Mesenchymal stem cell (in vitro differentiated cells and primary cell): ENCODE measurements at places on chromosomes 7 and 10.
A peak's percentile ranks its signal among the peaks of the same experiment; 100 is the strongest.

DNA sequence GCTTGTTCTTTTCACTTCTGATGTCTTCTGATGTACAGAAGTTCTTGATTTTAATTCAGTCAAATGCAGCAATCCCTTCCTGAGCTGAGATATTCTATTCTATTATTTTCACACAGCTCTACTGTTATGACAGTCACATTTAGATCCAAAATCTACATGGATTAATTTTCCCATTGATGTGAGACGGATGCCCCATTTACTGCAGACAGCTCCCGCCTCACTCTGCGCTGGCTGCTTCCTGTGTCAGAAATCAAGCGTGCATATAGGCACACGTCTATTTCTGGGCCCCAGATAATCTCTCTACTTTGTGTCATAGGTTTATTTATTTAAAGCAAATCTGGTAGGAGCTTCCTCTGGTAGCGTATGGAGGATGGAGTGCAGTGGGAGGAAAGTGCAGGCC is 6.7 kb downstream of the BNIP3 start:
- H3K36me3 ChIP-seq: peaks cover 30% of the 10 kb centered on the region
- no peak overlapping the region for H3K4me3 ChIP-seq
- no peak for DNase-seq
- H3K27ac ChIP-seq: no peak overlapping the region
- H3K27me3 ChIP-seq: no peaks in the 10 kb centered on the region
- peaks cover 31% of the 10 kb centered on the region for H3K4me1 ChIP-seq

DNA sequence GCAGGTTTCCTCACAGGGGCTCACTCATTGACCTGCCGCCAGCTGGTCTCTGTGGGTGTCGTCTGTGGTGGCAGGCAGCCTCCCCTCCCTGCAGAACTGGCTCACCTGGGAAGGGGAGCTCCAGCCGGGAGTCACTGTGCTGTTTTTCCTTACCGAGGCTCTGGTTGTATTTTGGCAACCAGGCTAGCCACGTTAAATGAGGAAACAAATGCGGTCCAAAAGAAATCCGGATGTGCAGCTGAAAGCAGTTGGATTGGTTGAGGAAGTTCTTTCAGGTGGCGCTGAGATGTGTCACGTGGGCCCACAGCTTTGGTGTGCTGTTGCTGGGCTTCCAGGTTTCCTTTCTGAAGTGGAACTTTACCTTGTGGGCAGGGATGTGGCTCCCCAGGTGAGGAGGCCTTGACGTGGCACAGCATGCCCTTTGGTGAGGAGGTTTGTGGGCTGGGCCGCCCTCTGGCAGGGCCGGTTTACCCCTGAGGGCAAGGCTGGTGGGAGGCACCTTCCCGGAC is 14.2 kb downstream of the MTURN start:
- no peaks in the 10 kb centered on the region for H3K27me3 ChIP-seq
- peaks cover 45% of the 10 kb centered on the region for H3K36me3 ChIP-seq
- peaks cover 1% of the 10 kb centered on the region for H3K4me1 ChIP-seq
- H3K27ac ChIP-seq: no peak overlapping the region

GRCh38 chr10:22246680-22247391 is 29.0 kb upstream of the EBLN1 start:
- H3K36me3 ChIP-seq: no peaks in the 10 kb centered on the region
- no peak overlapping the region for H3K27ac ChIP-seq
- peak; percentile 10 for DNase-seq
- peaks cover 1% of the 10 kb centered on the region for H3K27me3 ChIP-seq
- no peak overlapping the region for H3K4me3 ChIP-seq
- H3K4me1 ChIP-seq: peaks cover 2% of the 10 kb centered on the region

GRCh38 chr10:21130108-21130507 is 233.0 kb upstream of the NEBL start:
- no peaks in the 10 kb centered on the region for H3K36me3 ChIP-seq
- H3K4me3 ChIP-seq: no peak overlapping the region
- DNase-seq: no peak
- no peak overlapping the region for H3K27ac ChIP-seq
- no peaks in the 10 kb centered on the region for H3K27me3 ChIP-seq
- H3K4me1 ChIP-seq: no peaks in the 10 kb centered on the region

DNA sequence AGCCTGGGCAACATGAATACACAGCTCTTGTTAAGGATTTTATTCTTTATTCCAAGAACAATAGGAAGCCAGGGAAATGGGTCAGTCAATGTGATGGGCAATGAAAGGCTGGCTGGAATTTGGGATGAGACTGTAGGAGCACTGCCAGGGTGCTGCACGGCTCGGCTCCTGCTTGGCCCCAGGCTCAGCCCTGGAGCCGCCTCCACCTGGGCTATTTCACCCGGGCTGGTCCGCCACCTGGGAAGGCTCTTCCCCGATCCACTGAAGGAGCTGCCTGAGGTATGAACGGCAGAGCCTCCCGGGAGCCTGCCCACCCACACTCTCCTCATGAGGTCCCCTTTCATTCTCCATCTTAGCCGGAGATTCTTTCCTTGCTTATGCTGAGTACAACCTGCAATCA is 80.4 kb upstream of the KMT2C start:
- peaks cover 14% of the 10 kb centered on the region for H3K27me3 ChIP-seq
- H3K4me1 ChIP-seq: no peaks in the 10 kb centered on the region
- H3K36me3 ChIP-seq: no peaks in the 10 kb centered on the region
- no peak overlapping the region for H3K4me3 ChIP-seq
- H3K27ac ChIP-seq: no peak overlapping the region
- no peak for DNase-seq

DNA sequence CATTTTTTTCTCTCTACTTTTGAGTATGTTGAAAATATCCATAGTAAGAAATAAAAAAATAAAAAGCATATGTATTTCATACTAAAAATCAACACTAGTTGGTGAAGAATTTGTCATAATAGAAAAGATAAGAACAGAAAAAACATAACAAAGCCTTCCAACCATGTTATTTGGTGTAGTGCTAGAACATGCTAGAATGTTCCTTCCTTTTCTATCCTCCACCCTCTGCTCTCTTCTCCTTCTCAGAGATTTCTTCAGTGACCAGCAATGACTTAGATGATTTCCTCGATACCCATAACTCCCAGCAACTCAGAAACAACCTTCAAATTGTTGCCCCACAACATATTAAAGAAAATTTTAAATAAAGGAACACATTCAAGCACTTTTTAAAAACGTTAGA is 2.6 kb downstream of the ZC3HAV1 start:
- no peaks in the 10 kb centered on the region for H3K36me3 ChIP-seq
- no peak overlapping the region for H3K27ac ChIP-seq
- peaks cover 8% of the 10 kb centered on the region for H3K4me1 ChIP-seq

- no peaks in the 10 kb centered on the region for H3K27me3 ChIP-seq
- H3K36me3 ChIP-seq: no peaks in the 10 kb centered on the region
- peak; percentile 56 for DNase-seq
- H3K4me3 ChIP-seq: no peak overlapping the region
- no peak overlapping the region for H3K27ac ChIP-seq
- H3K4me1 ChIP-seq: no peaks in the 10 kb centered on the region
Observed at GRCh38 chr10:4384245-4384644, 441.8 kb upstream of the AKR1E2 start.

DNA sequence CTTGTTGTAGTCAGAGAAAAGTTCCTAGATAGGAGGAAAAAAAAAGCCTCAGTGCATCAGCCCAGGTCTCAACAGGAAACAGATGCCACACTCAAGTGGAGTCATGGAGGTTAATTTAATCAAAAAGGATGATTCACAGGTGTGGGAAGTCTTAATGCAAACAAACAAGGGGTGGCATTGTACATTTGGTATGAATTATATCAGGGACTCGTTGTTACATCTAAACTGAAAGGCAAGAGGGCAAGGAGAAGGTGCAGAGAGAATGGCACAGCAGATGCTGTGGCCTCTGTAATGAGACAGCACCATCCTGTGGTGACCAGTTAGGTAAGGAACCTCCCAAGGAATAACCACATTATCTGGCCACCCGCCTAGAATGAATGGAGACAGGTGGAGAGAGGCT is 133.7 kb downstream of the PTPRZ1 start:
- H3K4me1 ChIP-seq: no peaks in the 10 kb centered on the region
- no peak overlapping the region for H3K27ac ChIP-seq
- H3K27me3 ChIP-seq: no peaks in the 10 kb centered on the region
- H3K36me3 ChIP-seq: no peaks in the 10 kb centered on the region

DNA sequence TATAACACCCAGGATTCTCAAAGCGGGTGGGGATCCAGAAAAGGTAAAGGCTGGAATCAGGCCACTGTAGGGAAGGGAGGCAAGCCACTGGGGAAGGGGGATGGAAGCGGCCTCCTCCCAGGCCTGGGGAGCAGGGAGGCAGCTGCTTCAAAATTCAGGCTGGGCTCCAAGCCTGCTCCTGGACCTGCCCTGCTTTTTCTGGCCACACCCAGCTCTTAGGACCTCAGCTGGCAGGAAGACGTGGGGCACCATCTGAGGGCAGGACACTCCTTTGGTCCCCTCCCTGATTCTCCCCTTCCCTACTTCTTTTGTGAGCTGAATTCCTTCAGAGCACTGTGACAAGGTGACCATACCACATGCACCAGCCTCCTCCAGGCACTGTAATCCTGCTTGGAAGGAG is 4.6 kb upstream of the LBX1 start:
- peaks cover 99% of the 10 kb centered on the region for H3K27me3 ChIP-seq
- DNase-seq: no peak
- no peak overlapping the region for H3K27ac ChIP-seq
- H3K36me3 ChIP-seq: no peaks in the 10 kb centered on the region

DNA sequence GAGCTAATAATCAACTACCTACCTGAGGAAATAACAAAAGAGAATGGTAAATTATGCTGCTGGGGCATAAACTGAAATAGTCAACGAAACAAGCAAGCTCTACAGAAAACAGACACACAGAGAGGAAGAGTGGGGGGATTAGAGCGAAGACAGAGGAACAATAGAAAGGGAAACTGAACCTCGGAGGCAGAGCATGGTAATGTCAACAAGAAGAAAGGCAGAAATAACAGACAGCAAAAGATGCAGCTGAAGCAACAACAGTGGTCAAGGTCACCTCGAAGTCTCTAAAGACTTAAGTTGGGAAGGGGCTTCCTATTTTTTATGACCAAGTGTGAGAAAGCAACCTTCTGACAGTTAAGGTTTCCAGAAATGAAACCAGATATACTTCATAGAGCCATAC is 177.0 kb downstream of the ZNF438 start:
- H3K27ac ChIP-seq: no peak overlapping the region
- no peaks in the 10 kb centered on the region for H3K27me3 ChIP-seq
- no peak overlapping the region for H3K4me3 ChIP-seq
- no peaks in the 10 kb centered on the region for H3K4me1 ChIP-seq
- no peak for DNase-seq

GRCh38 chr10:25817200-25817599 is 116.8 kb upstream of the MYO3A start:
- peaks cover 1% of the 10 kb centered on the region for H3K4me1 ChIP-seq
- H3K4me3 ChIP-seq: no peak overlapping the region
- H3K27me3 ChIP-seq: no peaks in the 10 kb centered on the region
- no peak overlapping the region for H3K27ac ChIP-seq

DNA sequence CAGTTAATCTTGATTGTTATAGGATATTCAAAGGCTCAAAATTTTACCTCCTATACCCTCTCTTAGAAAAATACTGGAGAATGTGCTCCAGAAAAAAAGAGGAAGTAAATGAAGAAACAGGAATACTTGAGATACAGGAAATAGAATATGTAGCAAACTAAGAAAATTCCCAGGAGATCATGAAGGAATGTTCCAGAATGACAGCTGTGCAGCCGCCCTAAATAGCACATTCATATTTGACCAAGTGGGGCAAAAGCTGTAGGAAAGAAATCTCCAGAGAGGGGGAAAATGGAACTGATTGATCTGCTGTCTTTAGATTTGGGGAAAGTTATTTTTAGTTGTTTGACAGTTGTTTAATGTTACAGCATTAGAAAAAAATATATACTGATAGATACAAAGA is 46.2 kb upstream of the ZEB1 start:
- H3K4me3 ChIP-seq: no peak overlapping the region
- H3K27ac ChIP-seq: no peak overlapping the region
- DNase-seq: no peak
- H3K4me1 ChIP-seq: no peaks in the 10 kb centered on the region
- H3K36me3 ChIP-seq: no peaks in the 10 kb centered on the region
- no peaks in the 10 kb centered on the region for H3K27me3 ChIP-seq

GRCh38 chr7:154699417-154699816 is 303.5 kb downstream of the PAXIP1 start:
- DNase-seq: no peak
- no peaks in the 10 kb centered on the region for H3K36me3 ChIP-seq
- H3K27ac ChIP-seq: no peak overlapping the region
- no peaks in the 10 kb centered on the region for H3K27me3 ChIP-seq
- H3K4me1 ChIP-seq: no peaks in the 10 kb centered on the region

DNA sequence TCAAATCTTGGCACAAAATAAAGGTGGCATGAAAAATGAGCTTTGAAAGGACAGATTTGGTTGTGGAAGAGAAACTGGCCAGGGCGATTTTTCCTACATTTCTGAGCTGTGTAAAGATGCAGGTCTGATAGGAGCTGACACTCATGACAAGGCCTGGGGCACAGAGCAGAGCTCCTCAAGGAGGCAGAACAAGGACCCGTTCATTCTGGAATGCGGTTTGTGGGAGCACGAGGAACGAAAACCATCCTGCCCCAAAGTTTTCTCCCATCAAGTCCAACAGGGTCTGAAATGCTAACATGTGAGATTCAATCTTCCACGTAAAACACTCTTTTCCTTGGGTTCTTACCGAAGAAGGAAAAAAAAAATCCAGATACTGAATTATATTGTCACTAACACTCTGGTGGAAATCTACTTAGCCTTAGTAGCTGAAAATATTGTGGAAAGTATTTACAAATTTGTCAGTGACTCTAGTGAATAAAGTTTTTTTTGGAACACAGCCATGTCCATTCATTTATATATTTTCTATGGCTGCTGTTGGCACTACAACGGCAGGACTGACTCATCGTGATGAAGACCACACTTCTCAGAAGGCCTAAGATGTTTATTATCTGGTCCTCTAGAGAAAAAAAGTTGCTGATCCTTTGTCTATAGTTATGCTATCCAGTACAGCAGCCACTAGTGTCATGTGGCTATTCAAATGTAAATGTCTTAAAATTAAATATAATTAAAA is 215.7 kb downstream of the BAMBI start:
- no peak overlapping the region for H3K27ac ChIP-seq
- peaks cover 1% of the 10 kb centered on the region for H3K4me1 ChIP-seq
- H3K36me3 ChIP-seq: no peaks in the 10 kb centered on the region
- DNase-seq: peak; percentile 72
- no peaks in the 10 kb centered on the region for H3K27me3 ChIP-seq

GRCh38 chr7:135905355-135905754 is 71.8 kb downstream of the MTPN start:
- no peak overlapping the region for H3K27ac ChIP-seq
- no peaks in the 10 kb centered on the region for H3K27me3 ChIP-seq
- H3K36me3 ChIP-seq: no peaks in the 10 kb centered on the region
- no peak overlapping the region for H3K4me3 ChIP-seq
- peaks cover 1% of the 10 kb centered on the region for H3K4me1 ChIP-seq
